ENCODE measurements at places on chromosomes 13 and 19.

DNA sequence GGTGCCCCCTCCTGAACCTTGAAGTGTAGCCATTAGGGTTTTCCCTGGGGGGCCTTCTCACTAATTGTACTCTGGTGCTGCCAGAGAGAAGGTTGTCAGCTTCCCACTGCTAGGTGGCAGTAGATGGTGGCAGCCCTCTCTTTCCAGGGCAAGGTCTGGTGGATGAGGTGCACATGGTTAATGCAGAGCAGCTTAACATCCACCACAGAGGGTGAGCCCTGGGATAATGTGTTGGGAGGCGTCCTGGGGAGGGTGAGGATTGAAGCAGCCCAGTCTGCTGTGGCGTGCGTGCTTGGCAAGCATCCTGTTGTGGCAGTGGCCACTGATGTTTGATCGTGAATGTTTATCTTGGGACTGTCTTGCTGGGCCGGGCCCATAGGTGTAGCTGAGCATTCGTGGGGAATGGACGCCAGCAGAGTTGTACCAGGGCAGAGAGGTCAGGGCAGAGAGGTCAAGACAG, 5.8 kb downstream of the EGLN2 start:
- DNase-seq = no peak

- no peak for DNase-seq
These were observed 1.9 kb upstream of the NAT14 start for GRCh38 chr19:55482967-55483705.

GRCh38 chr13:112804374-112804773, 114.5 kb downstream of the ATP11A start:
- DNase-seq = no peak

DNA sequence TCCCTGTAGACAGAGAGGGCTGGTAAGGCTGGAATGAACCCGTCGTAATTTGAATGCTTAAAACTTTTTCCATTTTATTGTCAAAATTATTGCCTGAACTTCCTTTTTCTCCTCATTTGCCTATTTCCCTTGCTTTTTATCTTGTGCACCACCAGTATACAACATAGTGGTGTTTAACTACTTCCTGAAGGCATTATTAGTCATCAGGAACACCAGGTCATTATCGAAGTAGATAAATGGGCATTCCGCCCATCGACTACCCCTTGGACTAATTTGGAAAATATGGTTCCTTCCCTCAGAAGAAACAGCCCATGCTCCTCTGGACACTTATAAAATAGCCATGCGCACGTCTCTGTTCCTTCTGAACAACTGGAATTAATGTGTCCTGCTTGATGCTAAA, 232.1 kb downstream of the TM9SF2 start:
- no peak for DNase-seq

DNA sequence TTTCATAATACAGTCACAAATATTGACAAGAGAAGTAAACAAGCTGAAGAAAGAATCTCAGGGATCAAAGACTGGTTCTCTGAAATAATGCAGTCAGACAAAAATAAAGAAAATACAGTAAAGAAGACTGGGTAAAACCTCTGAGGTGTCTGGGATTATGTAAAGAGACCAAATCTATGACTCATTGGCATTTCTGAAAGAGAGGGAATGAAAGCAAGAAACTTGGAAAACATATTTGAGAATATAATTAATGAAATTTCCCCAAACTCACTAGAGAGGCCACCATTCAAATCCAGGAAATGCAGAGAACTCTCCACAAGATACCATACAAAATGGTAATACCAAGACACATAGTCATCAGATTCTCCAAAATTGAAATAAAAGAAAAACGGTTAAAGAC, 53.0 kb upstream of the GPC6 start:
- no peak for DNase-seq

DNA sequence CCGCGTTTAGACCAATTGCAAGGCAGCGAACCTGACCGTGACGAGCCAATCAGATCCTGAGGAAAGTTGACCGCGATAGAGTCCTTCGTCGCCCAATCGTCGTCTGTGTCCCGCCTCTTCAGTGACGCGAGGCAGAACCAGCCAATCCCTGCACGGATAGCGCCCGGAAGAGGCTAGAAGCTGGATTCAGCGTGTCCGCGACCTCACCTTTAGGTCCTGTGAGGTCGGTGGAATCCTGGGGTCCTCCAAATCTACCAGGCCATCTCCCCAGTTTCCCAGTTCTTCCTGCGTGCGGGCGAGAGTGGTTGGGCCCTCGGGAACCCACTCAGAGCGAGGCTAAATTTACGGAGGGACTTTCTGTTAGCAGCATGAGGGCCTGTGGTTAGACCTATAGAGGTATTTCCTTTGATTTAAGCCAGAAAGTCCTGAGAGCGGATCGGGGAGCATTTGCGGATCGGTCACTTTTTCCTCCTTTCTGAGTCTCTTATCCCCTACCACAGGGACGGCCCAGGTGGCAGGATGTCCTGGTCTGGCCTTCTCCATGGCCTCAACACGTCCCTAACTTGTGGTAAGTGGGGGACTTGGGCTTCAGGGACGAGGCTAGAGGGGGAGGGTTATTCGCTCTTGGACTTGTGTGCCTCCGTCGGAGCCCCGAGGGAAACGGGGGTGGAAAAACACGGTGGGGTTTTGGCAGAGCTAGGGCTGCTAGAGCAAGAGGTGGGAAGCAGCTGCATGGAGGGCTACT, at the start of gene MRPS12:
Gene MRPS12 (plus strand): TSS at position 169 of the 745 bp plus-strand sequence. CDS start 351 bp downstream, at position 520.
- DNase-seq = peak; percentile 99

DNA sequence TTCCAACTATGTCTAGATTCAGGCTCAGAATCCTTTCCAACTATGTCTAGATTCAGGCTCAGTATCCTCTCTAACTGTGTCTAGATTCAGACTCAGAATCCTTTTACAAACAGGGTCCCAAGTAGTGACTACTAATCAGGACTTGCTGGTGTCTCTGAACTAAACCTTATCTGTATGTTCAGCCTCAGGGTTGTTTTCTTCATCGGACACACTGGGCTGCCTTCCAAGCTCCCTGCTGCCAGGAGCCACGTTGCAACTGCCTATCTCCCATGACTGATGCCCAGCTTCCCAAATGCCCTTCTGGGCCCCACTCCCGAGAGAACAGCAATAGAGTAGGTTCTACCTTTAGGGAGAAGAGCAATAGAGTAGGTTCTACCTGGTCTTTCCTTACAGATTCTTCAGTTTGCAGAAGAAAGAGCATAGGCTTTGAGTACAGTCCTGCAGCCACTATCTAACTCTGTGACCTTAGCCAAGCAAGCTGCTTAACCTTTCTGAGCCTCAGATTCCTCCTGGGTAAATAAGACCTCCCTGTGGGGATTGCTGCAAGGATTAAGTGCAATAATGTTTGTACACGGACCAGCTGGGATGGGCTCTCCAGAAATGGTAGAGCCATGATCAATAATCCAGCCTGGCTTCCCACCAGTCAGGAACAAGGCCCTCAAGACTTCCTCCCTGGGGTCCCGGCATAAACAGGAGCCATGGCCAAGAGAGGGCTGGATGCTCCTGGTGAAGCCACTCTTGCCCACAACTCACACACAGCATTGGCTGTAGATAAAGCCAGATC, 61.5 kb downstream of the ZIC5 start:
- no peak for DNase-seq

DNA sequence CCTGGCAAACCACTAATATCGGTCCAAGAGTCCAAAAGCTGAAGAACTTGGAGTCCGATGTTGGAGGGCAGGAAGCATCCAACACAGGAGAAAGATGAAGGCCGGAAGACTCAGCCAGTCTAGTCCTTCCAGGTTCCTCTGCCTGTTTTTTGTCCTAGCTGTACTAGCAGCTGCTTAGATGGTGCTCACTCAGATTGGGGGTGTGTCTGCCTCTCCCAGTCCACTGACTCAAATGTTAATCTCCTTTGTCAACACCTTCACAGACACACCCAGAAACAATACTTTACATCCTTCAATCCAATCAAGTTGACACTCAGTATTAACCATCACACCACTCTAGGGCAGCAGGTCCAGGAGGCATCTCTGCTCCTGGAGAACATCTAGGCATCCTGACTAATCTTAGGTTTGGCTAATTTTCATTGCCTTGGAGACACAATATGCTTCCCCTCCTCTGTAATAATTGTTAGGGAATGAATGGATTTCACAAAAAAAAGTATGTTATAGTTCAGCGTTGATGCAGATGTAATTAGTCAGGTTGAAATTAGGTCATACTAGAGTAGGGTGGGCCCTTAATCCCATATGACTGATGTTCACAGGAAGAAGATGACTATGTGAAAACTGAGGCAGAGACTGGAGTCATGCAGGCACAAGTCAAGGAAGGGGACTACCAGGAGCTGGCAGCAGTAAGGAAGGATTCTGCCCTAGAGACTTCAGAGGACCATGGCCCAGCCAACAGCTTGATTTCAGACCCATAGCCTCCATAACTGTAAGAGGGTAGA, 183.4 kb downstream of the RBM26 start:
- DNase-seq = no peak

- DNase-seq = no peak
These were observed 18.5 kb downstream of the RFXAP start for GRCh38 chr13:36837354-36838092.

- DNase-seq = no peak
These were observed 34.9 kb downstream of the HTR2A start for GRCh38 chr13:46861959-46862358.

DNA sequence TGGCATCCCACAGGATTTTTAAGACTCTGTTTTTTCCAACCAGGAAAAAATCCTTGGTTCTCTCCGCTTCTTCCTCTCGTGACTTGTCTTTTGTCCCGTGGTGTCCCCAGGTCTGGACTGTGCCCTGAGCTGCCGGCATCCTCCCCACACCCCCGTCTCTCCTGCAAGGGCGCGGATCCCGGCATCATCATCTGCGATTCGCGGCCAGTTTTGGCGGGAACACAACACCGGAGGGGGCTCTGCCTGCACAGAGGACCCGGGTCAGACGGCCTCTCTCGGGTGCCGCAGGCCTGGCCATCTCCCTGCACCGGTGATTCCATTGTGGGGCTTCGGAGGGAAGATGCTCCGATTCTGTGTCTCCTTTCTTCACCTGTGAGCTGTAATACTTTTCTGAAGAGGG, 18.8 kb upstream of the GAS6 start:
- DNase-seq = no peak

- DNase-seq = no peak
These were observed 133.4 kb upstream of the NBEA start for GRCh38 chr13:34808649-34809048.
